NCI-H524 treated with DMSO at 0.1 percent for 48 hours (cell line): ENCODE measurements at places on chromosomes 6 and 20.

- no peak for DNase-seq
These were observed 1.9 kb downstream of the EDN1 start for GRCh38 chr6:12291839-12292604.

DNA sequence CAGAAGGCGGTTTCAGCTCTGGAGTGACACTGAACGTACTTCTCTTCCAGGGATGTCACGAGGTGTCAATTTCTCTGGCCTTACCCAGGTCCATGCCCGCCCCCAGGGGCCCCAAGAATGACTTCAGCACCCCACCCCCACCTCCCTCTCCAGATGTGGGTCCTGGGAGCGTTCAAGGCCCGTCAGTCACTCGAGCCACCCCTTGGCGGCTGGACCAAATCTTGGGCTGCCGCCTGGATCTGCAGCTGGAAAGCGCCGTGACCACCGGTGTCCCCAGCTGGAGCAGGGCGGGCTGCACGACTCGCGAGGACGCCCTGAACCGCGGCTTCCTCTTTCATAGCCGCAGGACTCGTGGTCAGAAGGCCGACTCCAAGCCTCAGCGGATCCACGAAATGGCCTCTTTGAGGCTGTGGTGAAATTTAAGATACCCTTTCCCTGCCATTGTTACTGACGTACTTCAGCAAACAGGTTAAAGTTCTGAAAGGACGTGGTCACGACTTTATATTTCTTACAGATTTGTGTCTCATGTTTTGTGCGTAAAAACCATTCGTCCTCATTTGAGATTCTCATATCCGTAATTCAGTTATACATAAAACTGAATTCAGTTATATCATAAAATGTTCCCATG is 29.3 kb downstream of the TRIM38 start:
- DNase-seq: peak; percentile 9

DNA sequence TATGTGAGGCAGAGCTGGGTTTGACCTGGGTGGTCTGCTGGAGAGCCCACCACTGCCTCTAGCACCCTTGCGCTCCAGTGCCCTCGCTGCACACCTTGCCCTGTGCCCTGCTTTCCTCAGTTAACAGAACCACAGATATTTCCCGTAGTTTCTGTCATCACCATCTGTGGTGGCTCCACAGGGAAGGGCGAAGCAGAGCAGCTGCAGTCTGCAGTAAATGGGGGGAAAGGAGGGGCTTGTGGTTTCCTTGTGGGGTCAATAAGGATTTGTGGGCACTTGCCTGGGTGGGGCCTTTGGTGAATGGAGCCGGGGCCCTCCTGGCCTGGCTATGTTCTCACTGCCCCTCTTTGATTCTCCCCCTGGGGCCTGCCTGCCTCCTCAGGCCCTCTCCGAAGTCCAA is 21.2 kb upstream of the CCDC167 start:
- no peak for DNase-seq

DNA sequence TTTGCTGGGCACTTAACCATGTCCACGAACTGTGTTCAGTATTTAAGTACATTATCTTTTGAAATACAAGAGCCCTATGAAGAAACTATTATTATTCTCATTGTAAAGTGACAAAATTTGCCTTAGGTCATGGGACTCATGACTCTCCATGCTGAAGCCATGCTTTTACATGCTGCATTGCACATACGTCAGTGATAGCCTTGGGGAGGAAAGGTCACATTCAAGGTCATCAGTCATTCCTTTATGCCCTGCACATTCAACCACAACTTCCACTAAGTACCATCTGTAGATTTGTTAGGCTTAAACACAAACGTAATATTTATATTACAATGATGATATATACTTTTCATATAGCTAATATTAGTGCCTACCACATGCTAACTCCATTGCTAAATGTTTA is 292.7 kb downstream of the TBC1D7 start:
- no peak for DNase-seq

DNA sequence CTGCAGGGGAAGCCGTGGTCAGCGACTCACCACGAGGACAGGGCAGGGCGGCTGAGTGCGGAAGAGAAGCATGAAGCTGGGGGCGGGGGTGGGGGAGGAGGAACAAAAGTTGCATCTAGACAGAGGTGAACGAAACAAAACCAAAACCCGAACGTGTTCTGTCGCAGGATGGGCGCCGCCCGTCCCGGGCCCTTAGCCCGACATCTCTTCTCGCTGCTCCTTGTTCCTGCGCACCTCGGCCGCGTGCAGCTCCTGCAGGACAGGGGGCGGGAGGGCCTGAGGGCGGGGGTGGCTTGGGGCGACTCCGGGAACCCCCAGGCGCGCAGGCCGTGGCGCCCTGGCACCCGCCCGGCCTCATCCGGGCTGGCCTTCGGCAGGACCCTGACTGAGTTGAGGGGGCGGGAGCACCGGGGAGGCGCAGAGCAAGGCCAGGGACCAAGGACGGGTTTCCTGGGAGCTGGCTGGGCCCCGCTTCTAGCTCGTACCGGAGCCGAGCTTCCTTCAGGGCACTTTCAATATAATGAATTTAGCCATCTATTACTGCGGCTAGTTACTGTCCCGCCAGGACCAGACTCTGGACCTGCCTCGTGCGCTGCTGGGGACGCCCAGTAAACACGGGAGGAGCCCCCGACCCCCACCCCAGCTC is 12.0 kb downstream of the STMN3 start:
- DNase-seq: no peak

DNA sequence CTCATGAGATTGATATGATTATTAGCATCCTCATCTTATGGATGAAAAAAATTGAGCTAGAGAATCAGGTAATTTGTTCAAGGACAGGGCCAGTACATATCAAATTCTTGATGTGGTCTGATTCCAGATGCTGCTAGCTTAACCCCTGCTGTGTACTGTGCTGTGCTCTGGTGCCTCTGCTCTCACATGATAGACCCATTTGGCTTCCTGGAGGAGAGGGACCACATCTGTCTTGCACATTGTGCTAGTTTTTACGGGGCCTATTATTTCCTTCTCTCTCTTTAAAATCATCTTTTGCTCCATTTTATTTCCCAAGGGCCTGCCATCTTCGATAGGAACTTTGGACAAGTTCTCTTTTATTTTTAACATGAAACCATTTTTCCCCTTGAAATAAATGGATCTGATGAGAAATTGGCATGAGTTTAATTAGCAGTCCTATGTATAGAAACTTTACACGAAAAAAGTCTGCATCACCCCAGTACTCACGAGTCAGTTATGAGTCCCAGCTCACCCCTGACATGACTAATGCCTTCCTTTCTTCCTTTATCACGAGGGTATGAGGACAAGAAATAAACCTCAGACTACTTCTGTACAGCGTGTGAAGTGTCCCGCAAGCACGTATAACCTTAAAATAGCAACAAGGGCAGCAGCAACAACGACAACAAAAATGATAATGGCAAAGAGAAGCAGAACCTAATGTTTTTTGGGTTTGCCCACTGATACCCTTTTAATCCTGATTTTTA is 26.5 kb downstream of the CD109 start:
- DNase-seq: no peak

GRCh38 chr6:33875141-33875581 is 71.4 kb upstream of the MLN start:
- DNase-seq: peak; percentile 16

DNA sequence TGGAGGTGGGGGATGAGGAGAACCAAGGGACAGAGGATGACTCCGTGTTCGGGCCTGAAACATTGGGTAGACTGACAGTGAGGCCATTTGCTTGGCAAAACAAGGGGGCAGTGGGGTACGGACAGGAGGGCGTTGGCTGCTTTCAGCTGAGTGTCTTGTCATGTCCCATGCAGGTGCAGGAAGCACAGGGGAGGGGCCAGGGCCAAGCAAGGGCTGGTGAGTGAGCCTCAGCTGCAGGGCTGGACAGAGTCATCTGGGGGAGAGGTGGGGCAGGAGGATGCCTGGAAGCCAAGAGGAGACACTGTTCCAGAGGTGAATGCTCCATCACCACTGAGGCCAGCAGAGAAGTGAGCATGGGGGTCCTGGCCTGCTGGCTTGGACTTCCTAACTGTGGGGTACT is 78.4 kb downstream of the ERMARD start:
- DNase-seq: no peak

DNA sequence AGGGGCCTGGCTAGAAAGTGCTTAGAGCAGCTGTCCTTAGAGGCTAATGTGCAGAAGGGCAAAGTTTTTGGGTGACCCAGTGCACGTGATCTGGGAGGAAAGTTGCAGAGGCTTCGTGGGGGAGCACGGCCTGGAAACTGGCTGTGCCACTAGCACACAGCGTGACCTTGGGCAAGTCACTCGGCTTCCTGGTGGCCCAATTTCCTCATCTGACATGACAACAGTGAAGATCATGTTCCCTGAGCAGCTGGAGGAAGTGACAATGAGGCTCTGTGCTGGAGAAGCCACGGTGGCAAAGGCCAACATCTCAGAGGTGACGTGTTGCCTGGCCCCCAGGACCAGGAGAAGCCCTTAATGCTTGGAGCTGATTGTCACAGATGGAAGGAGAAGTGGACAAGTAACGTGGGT is 99.5 kb downstream of the FOXC1 start:
- no peak for DNase-seq

GRCh38 chr6:154938221-154938580 is 56.9 kb upstream of the TIAM2 start:
- DNase-seq: no peak

DNA sequence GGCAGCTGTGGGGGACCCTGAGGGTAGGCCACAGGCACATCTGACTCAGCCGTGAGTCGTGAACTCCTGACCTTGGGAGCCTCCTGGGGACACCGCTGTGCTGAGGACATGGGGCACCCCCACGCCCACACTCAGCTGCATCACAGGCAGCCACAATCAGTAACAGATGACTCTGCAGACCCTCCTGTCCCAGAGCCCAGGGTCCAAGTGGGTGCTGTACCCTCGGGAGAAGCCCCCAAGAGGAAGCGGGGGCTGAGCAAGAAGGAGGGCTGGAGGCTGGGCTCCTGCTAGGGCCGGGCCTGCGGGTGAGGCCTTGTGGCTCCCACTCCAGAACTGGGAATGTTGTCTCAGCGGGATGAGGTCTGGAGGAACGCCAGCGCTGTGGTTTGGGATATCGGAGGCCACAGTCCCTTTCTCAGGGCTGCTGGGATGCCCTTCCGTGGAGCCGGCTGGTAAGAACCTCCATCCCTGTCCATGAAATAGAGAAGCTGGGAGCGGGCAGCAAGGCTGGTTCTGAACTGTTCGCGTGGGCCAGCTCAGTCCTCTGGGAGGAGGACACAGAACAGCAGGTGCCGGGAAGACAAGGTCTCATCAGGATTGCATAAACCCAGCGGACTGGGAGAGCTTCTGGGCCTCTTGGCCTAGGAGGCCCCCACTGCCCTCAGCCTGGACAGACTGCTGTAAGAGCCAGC is 3.1 kb upstream of the LAMA5 start:
- DNase-seq: no peak

- no peak for DNase-seq
These were observed 87.8 kb downstream of the CTNNBL1 start for GRCh38 chr20:37781626-37782025.

- no peak for DNase-seq
These were observed 140.1 kb upstream of the LRFN2 start for GRCh38 chr6:40727271-40727670.

- no peak for DNase-seq
These were observed 1.5 kb downstream of the CENPQ start for GRCh38 chr6:49464691-49465090.

GRCh38 chr6:44624226-44624625 is 236.7 kb downstream of the CDC5L start:
- no peak for DNase-seq

GRCh38 chr6:24683297-24684296 is 16.7 kb downstream of the ACOT13 start:
- DNase-seq: no peak

- no peak for DNase-seq
These were observed 358.5 kb downstream of the PRKN start for GRCh38 chr6:162369091-162369490.

DNA sequence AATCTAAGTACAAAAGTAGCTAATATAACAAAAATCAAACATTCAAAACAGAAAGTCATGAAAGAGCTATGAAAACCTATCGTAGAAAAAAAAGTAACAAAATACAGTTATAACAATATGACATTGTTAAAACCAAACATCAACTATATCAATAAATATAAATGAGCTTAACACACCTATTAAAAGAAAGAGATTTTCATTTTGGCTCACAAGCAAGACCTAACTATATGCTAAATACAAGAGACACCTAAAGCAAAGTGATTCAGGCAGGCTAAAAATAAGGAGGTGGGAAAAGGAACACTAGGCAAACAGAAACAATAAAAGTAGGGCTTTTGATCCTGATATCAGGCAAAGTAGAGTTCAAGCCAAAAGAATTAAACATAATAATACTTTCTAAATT is 13.5 kb downstream of the ZNF322 start:
- DNase-seq: no peak

DNA sequence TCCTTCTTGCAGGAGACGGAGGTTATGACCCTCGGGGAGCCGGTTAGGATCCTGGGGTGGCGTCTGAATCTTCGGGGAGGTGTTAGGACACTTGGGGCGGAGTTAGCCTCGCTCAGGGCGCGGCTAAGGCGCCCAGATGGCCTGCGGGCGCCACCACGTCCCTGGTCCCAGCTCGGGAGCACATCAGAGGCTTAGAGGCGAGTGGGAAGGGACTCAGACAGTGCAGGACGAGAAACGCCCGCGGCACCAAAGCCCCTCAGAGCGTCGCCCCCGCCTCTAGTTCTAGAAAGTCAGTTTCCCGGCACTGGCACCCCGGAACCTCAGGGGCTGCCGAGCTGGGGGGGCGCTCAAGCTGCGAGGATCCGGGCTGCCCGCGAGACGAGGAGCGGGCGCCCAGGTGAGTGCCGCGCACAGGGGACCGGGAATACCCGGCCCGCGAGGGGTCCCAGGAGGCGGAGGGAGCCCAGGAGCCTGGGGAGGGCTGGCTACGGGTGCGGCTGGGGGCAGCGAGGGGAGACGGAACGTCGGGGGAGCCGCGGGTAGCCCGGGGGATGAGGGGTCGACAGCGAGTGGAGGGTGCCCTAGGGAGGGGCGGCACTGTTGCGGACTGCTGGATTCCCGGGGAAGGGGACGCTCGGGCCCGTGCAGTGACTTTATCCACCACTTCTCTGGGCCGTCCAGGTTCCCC is at the start of gene HCK:
TSS of gene HCK (plus strand) at position 153 of the 688 bp plus-strand sequence.
- no peak for DNase-seq

- DNase-seq: no peak
These were observed 196.5 kb downstream of the ARHGAP18 start for GRCh38 chr6:129513471-129513870.

DNA sequence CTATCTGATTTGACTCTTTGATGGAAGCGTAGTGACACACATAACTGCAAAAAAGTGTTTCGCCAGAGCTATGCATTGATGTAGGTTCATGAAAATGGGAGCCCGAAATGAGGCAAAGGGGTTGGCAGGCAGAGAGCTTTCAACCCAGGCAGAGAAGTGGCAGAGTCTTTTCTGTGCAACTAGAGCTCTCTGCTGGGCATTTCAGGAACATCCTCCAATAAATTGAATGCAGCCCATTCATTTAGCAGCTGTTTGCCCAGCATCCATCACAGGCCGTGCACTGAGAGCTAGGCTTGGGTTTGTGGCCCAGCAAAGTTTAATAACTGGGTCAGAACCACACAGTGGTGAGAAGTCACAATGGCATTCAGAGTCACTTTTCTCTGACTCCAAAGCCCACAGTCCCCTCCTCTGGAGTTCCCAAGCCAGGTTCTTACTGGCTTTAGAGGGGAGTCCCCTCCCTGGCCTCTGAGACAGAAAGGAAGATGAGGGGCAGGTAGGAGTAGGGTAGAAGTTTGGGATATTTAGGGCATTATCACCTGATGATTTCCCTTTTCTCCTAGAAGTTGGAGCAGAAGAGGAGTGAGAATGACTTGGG is 31.8 kb upstream of the ELMO2 start:
- DNase-seq: peak; percentile 39
